ENCODE measurements at places on chromosomes 6 and 20.

DNA sequence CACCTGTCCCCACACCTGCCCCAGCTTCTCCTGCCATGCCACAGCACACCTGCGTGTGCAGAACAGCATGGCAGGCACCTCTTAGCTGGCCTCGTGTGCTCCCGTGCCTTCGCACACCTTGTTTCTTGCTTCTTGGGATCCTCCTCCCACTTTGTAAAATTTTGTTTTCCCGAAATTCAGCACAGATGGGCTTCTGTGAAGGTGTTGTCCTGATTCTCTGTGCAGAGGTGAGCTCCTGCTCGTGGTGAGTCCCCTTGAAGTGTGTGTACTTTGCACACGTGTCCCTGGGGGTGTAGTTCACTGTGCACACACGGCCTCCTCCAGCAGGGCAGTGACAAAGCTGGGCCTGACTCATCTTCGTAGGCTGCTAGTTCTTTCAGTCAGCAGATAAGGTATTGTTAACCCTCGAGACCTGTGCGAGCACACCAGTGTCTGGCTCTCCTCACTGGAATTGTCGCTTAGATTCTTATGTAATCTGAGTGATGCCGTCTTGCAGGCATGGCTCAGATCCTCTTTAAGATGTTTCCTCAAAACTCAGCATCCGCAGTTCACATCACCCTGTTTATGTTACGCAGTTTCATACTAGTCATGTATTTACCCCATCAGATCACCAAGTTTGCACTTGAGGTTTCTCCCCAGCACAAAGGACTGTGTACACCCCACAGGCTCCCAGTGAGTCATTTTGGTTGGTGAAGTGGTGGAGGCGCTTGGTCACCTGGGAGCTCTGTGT, 77.7 kb downstream of the CDYL start:
- DNase-seq = no peak

GRCh38 chr20:8118039-8118438, 14.0 kb upstream of the PLCB1 start:
- DNase-seq = no peak

- no peak for DNase-seq
Observed at GRCh38 chr6:160679402-160679769, 15.3 kb upstream of the LPA start.

GRCh38 chr20:54515793-54516628, 40.6 kb downstream of the DOK5 start:
- DNase-seq = no peak

DNA sequence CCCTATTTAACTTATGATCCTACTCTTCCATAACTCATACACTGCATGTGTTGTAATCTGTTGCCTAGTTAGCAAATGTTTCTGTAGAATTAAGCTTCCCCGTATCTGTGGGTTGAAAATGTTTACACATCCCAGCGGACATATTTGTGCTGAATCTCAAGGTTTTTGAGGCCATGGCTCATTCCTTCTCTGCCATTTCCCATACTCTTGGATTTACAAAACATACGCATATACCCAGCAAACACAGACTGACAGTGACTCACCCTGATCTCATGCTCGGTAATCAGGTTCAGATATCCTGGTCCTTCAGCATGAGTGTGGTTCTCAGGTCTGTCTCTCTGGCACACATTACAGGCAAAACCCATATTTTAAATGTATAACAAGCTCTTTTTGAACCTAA, 58.7 kb downstream of the AGPAT4 start:
- DNase-seq = no peak

- DNase-seq = peak; percentile 25
Observed at GRCh38 chr6:79713701-79714322, 82.7 kb downstream of the SH3BGRL2 start.

- DNase-seq = peak; percentile 68
Observed at GRCh38 chr20:3768342-3769130, 983 bp upstream of the ADISSP start.

GRCh38 chr6:15654250-15654649, 8.6 kb downstream of the DTNBP1 start:
- no peak for DNase-seq

DNA sequence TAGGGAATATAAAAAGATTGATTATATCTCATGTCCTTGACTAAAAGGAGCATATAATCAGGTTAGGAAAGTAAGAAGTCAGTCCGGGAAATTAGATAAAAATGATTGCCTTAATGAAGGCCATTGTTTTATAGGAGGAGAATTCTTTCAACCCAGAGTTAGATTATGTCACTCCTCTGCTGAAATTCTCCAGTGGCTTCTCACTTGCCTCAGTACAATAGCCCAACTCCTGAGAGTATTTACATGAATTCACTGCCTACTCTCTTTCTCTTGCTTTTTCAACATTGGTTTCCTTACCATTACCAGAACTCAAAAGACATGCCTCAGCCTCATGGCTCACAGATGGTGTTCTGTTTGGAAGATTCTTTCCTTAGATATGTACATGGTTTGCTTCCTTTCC, 114.9 kb downstream of the EPHA7 start:
- DNase-seq = no peak

GRCh38 chr6:149211046-149211571, 106.4 kb upstream of the TAB2 start:
- no peak for DNase-seq

GRCh38 chr20:10105046-10105445, 70.3 kb downstream of the ANKEF1 start:
- no peak for DNase-seq

- no peak for DNase-seq
Observed at GRCh38 chr6:96786336-96786735, 50.9 kb downstream of the GPR63 start.

- no peak for DNase-seq
Observed at GRCh38 chr20:49573900-49574416, 6.0 kb upstream of the PTGIS start.

DNA sequence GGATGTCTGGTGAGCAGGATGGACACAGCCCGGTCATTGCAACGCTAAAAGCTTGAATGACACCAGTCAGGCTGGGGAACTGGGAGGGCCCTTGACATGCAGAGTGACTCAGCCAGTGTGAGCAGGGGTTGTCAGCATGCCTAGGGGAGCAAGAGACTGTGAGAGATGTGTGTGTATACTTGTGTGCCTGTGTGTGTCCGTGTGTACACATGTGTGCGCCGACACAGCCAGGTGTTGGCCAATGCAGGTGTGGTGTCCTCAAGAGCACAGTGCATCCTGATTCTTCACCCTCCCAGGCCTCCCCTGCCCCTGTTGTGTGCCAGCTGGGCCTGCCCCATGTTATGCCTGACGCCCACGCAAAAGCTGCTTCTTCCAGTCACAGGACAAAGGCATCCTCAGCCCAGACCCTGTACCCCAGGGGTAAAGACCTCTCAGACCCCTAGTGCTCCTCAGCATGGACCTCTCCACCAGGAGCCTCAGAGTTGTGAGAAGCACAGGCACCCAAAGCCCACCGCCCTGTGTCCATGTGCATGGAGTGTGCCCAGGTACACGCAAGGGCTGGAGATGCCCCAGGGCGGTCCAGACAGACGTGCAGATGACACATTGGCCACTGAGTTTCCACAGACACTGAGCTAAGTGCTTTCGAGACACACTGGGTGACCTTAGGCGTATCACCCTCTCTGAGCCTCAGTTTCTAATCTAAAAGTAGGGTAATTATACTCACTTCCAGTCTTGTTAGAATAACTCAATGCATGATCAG, 16.6 kb downstream of the NRSN2 start:
- no peak for DNase-seq

GRCh38 chr6:116556814-116557415, 3.4 kb downstream of the CALHM4 start:
- no peak for DNase-seq

- DNase-seq = no peak
Observed at GRCh38 chr6:36793913-36794712, 45.1 kb downstream of the CPNE5 start.

GRCh38 chr6:128238225-128238624, 282.2 kb downstream of the PTPRK start:
- DNase-seq = no peak

DNA sequence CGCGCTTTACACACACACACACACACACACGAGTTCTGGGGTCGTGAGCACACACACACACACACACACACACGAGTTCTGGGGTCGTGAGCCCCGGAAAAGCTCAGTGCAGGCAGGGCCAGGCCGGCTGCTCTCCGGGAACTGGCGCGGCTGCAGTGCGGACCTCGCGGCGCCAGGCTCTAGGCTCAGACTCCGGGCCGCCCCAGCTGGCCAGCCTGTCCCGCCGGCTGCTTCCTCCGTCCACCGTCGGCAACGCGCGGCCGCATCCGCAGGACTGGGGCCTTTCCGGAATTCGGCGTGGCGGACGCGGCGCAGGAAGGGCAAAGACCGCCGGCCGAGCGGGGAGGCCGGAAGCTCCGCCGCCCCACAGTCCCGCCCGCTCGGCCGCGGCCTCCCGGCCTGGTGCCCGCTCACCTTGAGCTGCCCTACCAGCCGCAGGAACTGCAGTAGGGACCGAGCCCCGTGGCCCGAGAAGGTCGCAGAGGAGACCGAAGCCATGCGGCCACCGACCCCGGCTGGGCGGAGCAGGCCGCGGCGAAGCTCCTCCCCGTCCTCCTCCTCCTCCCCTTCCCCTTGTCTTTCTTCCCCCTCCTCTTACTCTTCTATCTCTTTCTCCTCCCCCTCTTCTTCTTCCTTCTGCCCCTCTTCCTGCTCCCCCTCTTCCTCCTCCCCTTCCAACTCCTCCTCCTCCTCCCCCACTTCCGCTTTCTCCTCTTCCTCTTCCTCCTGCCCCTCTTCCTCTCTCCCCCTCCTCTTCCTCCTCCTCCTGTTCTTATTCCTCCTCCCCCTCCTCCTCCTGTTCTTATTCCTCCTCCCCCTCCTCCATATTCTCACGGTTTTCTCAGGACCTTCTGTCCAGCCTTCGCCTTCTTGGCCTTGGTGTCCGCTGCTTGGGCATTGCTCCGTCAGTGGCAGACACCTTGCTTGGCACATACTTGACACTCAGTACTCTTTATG, at the start of gene HDDC2:
TSS of gene HDDC2 (minus strand) at position 533 of the 957 bp plus-strand sequence. CDS start at position 498, 35 bp downstream.
- peak; percentile 48 for DNase-seq

GRCh38 chr20:44224637-44225036, 14.1 kb upstream of the OSER1 start:
- DNase-seq = no peak

DNA sequence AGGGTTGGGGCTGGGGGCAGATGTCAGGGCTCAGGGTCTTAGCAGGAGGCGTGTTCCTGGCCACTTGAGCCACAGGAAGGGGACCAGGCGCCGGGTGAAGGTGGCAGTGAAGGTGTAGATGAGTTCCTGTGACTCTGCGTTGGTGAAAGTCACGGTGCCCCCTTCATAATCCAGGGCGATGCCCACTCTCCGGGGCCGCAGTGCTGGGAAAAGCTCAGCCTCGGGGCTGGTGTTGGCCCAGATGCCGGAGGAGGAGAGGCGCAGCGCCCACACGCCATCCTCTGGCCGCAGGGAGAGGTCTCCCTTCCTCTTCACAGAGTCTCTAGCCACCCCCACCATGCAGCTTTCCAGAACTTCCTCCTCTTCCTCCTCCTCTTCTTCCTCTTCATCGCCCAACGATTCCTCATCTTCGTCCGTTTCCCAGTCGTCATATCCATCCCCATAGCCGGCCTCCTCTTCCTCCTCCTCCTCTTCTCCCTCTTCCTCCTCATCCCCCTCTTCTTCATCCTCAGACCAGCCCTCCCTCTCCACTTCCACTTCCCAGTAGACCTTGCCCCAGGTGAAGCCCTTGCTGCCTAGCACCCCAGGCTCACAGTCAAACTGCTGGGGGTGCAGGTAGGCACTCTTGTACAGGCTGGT, 22.6 kb downstream of the TRIM15 start:
- DNase-seq = no peak

GRCh38 chr6:150142670-150143515, at the start of gene PPP1R14C:
TSS of gene PPP1R14C (plus strand) at chr6:150143044. CDS start at chr6:150143193, 149 bp downstream.
- DNase-seq = peak; percentile 13

DNA sequence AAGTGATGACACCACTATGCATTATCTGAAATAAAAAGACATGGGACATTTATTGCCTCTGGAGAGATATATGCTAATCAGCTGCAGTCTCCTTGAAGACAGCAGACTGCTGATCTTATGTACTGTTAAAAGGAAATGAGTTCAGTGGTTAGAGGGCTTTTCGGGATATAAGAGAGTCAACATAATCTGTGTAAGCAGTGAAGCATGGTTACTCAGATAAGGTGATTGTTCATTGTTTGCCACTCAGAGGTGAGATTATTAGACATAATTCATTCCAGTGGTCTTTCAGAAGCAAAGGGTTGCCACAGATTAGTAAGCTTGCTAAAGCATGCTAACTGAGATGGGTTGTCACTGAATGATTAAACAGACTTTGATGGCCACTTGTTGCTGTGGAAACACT, 1450.7 kb upstream of the ADGRB3 start:
- DNase-seq = no peak

GRCh38 chr20:61493798-61494305, 241.8 kb downstream of the CDH4 start:
- DNase-seq = no peak

DNA sequence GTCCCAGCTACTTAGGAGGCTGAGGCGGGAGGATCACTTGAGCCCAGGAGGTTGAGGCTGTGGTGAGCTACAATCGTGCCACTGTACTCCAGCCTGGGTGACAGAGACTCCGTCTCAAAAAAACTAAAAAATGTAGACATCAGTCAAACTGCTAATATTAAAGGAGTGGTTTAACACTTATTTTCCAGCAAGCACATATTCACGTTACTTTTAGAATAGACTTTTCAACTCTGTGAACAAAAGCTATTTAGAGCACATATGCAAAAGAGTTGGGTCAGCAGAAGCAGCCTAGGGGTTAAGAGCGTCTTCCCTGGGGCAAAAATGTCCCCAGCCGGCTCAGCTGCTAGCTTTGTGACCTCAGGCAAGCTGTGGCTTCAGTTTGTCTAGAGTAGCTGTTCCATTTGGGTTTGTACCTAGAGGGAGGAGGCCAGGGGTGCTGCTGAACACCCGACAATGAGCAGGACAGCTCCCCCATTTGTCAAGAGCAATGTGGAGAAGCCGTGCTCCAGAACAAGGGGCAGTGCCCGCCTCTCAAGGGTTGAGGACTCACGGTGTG, 62.5 kb upstream of the PTGIS start:
- no peak for DNase-seq

- no peak for DNase-seq
Observed at GRCh38 chr6:148907573-148907972, 160.7 kb downstream of the UST start.

- no peak for DNase-seq
Observed at GRCh38 chr6:3326184-3326971, 67.6 kb downstream of the PSMG4 start.

GRCh38 chr6:151389618-151390275, 1.6 kb downstream of the ZBTB2 start:
- no peak for DNase-seq

GRCh38 chr6:31681135-31681671, 336 bp upstream of the LY6G5C start:
- DNase-seq = no peak

- DNase-seq = no peak
Observed at GRCh38 chr6:56047931-56048540, 172.6 kb upstream of the BMP5 start.

DNA sequence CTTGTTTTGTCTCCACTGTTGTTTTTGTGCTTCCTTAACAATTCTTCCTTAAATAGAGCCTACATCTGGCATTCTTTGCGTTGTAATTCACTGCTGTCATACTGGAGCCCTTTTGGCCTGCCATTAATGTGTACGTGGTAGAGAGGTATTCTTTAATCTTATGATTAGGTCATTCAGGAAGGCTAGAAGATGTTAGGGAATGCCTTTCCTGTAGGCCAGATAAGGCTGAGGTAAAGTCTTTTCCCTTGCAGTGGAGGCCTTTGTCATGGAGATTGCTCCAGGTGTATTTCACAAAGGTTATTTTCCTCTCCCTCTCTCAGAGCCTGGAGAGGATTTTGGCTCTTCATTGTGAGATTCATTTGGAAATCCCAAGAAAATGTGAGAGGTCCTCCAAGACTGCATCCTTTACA, 146.9 kb downstream of the FUT9 start:
- DNase-seq = peak; percentile 43

Data from NT2/D1 (cell line).